ENCODE measurements at places on chromosomes 12 and 14.

- DNase-seq: no peak
These were observed 234.4 kb downstream of the CACNA1C start for GRCh38 chr12:2287151-2287550.

DNA sequence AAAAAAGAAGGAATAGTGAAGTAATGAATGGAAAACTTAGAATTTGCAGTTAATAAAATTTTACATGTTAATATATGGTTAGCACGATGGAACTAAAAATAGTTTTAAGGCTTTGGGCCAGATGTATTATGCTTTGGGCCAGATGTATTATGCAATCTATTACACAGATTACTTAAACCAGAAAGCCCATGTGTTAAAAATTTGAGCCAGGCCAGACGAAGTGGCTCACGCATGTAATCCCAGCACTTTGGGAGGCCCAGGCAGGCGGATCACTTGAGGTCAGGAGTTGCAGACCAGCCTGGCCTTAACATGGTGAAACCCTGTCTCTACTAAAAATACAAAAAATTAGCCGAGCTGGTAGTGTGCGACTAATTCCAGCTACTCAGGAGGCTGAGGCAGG is 17.2 kb downstream of the IFT81 start:
- peak; percentile 55 for DNase-seq

GRCh38 chr14:81971911-81972310 is 438.3 kb upstream of the SEL1L start:
- DNase-seq: no peak

DNA sequence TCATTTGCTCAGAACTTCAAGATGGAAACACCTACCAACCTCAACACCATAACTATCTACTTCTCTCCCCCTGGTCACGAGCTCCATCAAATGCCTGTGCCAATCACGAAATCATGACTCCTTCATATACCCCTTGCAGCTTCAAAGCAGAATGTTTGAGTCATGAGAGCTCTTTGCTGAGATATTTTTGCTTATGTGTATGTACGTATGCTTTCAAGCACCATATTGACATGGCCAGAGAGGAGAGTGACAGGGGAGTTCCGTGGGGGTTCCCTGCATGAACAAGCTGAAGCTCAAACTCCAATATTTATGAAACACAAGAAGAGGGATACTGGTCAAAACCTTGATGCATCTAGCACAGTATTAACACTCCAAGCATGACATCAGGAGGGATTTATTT is 374.4 kb downstream of the DPF3 start:
- DNase-seq: no peak

GRCh38 chr12:123986374-123986965 is 13.5 kb downstream of the ZNF664 start:
- DNase-seq: no peak

- DNase-seq: no peak
These were observed 45.2 kb downstream of the DEGS2 start for GRCh38 chr14:100114109-100114765.

- DNase-seq: no peak
These were observed 4.4 kb downstream of the ADAM20 start for GRCh38 chr14:70530417-70530816.

- DNase-seq: no peak
These were observed 17.0 kb downstream of the SIX1 start for GRCh38 chr14:60632257-60632656.

- no peak for DNase-seq
These were observed 55.8 kb downstream of the GALNT4 start for GRCh38 chr12:89468648-89469326.

GRCh38 chr14:92656306-92657081 is 91.9 kb downstream of the LGMN start:
- no peak for DNase-seq

- DNase-seq: no peak
These were observed 86.9 kb downstream of the RIN3 start for GRCh38 chr14:92600318-92601053.
